Keratinocyte (primary cell): ENCODE measurements at places on chromosomes 6 and 20. TPM values are rescaled to one million over a fixed set of nuclear protein-coding genes. Genes with fewer than 3 reads are reported as not detected.

THBS2 gene
- polyA plus RNA-seq: 430 to 766 TPM (median 533 TPM) in 3 replicates

DEFB113 gene
- polyA plus RNA-seq: not detected in 3 replicates

TGM2 gene
- polyA plus RNA-seq: 18.4 to 50.3 TPM (median 18.7 TPM) in 3 replicates

AGER gene
- polyA plus RNA-seq: 2.0 to 2.4 TPM (median 2.4 TPM) in 3 replicates

DNA sequence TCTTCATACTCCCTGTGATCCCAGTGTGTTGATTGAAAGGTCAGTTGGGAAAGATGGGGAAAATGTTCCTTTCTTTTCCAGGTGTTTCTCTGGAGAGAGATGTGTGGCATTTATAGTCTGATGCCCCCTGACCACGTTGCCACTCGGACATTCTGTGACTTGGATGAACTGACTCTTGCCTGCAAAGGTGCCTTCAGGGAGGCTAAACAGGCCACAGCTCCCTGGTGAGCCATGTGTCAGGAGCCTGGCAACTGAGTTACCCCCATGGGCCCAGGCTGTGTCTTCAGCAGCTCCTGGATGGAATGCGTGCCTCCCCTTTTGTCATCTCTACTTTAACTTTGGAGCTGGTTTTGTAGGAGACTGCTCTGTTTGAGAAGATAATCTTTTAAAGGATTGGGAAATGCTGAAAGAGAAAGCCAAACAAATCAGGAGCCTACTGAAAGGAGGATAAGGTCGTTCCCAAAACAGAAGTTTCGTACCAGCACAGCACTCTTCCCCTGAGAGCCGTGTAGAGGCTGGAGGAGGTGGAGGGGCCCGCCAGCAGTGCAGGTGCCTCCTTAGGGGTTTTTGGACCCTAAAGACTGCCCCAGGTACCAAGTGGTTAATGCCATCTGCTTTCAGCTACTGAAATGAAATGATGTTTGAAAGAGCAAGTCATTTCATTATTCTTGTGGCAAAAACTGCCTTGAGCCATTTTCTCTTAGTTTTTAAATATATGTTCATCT is 322.8 kb downstream of the ZFAND3 start:
- no peaks in the 10 kb centered on the region for H3K27me3 ChIP-seq
- no peak for DNase-seq
- peaks cover 6% of the 10 kb centered on the region for H3K36me3 ChIP-seq
- no peak overlapping the region for H3K27ac ChIP-seq
- H3K4me3 ChIP-seq: no peak overlapping the region

DNA sequence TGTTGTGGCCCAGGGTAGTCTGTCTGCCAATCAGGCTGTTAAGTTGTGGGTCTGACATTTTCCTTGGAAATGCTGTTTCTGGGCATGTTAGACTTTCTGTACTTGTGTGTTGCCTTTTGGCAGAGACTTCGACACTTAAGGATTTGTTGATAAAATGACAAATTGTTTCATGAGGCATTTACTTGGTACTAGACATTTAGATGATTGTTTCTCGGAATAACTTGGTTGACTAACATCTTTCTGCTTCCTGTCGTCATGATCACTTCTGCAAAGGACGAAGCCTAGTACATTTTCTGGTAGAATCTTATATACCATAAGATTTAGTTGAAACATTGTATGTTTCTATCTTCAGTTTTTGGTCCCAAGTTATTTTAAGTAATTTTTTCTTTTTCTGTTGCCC is 34.1 kb downstream of the UTRN start:
- no peak for DNase-seq
- H3K4me1 ChIP-seq: peaks cover 2% of the 10 kb centered on the region
- H3K27ac ChIP-seq: no peak overlapping the region
- no peak overlapping the region for H3K4me3 ChIP-seq

GRCh38 chr6:42545226-42545773 is 18.5 kb upstream of the UBR2 start:
- peaks cover 4% of the 10 kb centered on the region for H3K4me1 ChIP-seq
- no peak overlapping the region for H3K27ac ChIP-seq
- H3K36me3 ChIP-seq: no peaks in the 10 kb centered on the region
- H3K4me3 ChIP-seq: no peak overlapping the region

- peaks cover 43% of the 10 kb centered on the region for H3K4me1 ChIP-seq
- peak within 1 kb of the TSS; percentile 93 for H3K27ac ChIP-seq
- H3K36me3 ChIP-seq: peaks cover 5% of the 10 kb centered on the region
- peak within 1 kb of the TSS; percentile 98 for H3K4me3 ChIP-seq
- H3K27me3 ChIP-seq: no peaks in the 10 kb centered on the region
Observed at GRCh38 chr6:30744054-30744805, at the start of gene IER3. Gene IER3 (minus strand): TSS chr6:30744547. CDS start chr6:30744518, 29 bp downstream.

DNA sequence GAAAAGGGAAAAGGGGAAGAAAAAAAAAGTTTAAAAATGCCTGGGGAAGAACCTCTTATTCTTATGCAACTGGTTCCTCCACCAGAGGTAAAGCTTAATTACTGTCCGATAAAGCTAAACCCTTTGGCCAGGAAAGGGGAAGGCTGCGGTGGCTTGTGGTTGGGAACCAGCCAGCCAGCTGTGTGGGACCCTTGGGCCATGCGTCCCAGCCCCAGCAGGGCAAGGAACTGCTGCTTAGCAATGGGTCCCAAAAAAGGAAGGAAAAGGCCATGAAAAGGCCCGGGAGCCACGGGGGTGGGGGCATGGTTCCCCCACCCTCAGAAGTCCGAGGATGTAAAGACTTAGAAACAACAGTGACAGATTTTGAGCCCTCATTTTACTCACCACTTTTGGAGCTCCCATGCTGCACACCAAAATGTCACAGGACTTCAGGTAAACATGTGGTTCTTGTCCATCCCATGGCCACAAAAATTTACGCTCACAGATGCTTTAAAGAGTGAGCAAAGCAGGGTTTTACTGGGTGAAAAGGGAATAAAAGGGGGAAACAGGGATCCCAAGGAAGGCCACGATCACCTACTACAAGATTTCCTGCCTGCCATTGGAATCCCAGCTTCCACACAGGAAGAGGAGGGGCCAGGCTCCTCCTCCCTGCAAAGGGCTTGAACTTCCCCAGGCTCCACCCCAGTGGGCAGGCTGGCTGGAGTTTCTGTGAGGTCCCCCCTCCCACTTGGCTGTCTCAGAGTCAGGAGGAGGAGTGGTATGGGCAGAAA is 1234.7 kb upstream of the GJE1 start:
- H3K27ac ChIP-seq: no peak overlapping the region
- H3K27me3 ChIP-seq: no peaks in the 10 kb centered on the region
- H3K4me1 ChIP-seq: no peaks in the 10 kb centered on the region
- DNase-seq: no peak
- H3K4me3 ChIP-seq: no peak overlapping the region
- no peaks in the 10 kb centered on the region for H3K36me3 ChIP-seq

DNA sequence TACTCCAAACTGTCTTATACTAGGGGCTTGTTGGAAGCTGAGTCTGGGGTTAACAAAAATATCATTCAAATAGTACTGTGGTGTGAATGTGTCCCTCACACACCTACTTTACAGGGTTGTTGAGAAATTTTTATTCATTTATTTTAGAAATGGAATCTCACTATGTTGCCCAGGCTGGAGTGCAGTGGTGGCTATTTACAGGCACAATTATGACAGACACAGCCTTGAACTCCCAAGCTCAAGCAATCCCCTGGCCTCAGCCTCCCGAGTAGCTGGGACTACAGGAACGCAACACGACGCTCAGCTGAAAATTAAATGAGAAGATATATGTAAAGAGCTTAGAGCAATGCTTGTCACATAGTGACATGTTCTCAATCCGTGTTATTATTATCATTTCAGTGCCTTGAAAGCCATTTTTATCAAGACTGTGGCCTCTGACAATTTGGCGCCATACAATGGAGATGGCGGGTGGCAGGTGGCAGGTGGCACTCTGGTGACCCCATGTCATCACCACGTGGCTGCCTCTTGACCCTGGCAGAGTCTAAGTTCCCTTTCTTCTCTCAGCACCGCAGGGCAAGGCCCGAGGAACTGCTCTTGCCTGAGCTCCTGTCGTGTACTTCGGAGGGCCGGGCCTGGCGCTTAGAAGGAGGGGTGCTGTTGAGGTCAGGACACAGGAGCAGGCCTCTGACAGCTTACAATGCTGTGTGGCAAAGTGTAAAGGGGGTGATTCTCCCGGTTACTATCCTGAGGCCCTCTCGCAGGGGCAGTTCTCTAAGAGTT is 64.5 kb downstream of the STX11 start:
- H3K4me3 ChIP-seq: no peak overlapping the region
- no peak for DNase-seq
- no peak overlapping the region for H3K27ac ChIP-seq
- H3K36me3 ChIP-seq: no peaks in the 10 kb centered on the region

- no peaks in the 10 kb centered on the region for H3K36me3 ChIP-seq
- H3K27me3 ChIP-seq: no peaks in the 10 kb centered on the region
- no peaks in the 10 kb centered on the region for H3K4me1 ChIP-seq
Observed at GRCh38 chr6:13272131-13273046, 55.9 kb downstream of the TBC1D7 start.

DNA sequence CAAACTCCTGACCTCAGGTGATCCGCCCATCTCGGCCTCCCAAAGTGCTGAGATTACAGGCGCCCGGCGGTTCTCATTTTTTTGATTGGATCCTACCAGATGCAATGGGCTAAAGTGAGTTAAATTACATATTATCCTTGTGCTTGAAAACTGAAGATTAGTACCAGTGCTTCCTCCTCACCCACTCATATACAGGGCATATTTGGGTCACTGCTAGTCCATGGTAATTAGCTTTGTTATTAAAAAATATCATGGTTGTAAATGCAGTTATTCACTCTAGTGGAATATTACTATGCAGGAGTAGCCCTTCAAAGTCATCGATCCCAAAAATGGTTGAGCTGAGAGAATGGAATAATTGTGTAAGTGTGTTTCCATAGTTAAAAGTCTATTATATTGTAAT is 26.5 kb downstream of the ZNF292 start:
- no peaks in the 10 kb centered on the region for H3K27me3 ChIP-seq
- no peaks in the 10 kb centered on the region for H3K4me1 ChIP-seq
- no peak overlapping the region for H3K27ac ChIP-seq
- peaks cover 1% of the 10 kb centered on the region for H3K36me3 ChIP-seq
- no peak for DNase-seq
- H3K4me3 ChIP-seq: no peak overlapping the region

- H3K4me1 ChIP-seq: no peaks in the 10 kb centered on the region
- no peaks in the 10 kb centered on the region for H3K36me3 ChIP-seq
- H3K27ac ChIP-seq: no peak overlapping the region
- H3K4me3 ChIP-seq: no peak overlapping the region
- no peaks in the 10 kb centered on the region for H3K27me3 ChIP-seq
- no peak for DNase-seq
Observed at GRCh38 chr6:159953091-159953601, 15.7 kb upstream of the IGF2R start.

- no peak overlapping the region for H3K4me3 ChIP-seq
- H3K36me3 ChIP-seq: no peaks in the 10 kb centered on the region
Observed at GRCh38 chr20:48287021-48287494, 501.8 kb upstream of the SULF2 start.

DNA sequence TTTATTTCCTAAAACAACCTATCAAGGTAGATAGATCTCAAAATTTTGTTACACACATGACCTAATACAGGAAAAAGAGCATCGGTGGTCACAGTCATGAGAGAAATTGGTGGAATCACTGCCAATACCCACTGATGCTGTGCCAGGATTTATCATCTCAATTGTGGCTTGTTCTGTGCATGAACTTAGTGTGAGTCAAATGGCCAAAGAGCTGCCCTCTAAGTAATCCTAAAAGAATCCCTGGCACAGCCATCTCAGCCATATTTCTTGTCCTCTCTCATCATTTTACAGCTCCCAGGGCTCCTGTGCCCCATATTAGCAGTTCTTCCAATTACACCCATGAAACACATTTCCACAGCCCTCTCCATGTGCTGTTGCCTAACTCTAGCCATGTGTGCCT is 6.1 kb downstream of the GSTA5 start:
- no peak overlapping the region for H3K27ac ChIP-seq
- H3K27me3 ChIP-seq: peaks cover 7% of the 10 kb centered on the region
- no peaks in the 10 kb centered on the region for H3K36me3 ChIP-seq
- no peaks in the 10 kb centered on the region for H3K4me1 ChIP-seq
- DNase-seq: no peak

- no peak for DNase-seq
- no peaks in the 10 kb centered on the region for H3K36me3 ChIP-seq
- H3K27ac ChIP-seq: no peak overlapping the region
- peaks cover 6% of the 10 kb centered on the region for H3K4me1 ChIP-seq
- no peak overlapping the region for H3K4me3 ChIP-seq
Observed at GRCh38 chr20:61443443-61444126, 191.5 kb downstream of the CDH4 start.

DNA sequence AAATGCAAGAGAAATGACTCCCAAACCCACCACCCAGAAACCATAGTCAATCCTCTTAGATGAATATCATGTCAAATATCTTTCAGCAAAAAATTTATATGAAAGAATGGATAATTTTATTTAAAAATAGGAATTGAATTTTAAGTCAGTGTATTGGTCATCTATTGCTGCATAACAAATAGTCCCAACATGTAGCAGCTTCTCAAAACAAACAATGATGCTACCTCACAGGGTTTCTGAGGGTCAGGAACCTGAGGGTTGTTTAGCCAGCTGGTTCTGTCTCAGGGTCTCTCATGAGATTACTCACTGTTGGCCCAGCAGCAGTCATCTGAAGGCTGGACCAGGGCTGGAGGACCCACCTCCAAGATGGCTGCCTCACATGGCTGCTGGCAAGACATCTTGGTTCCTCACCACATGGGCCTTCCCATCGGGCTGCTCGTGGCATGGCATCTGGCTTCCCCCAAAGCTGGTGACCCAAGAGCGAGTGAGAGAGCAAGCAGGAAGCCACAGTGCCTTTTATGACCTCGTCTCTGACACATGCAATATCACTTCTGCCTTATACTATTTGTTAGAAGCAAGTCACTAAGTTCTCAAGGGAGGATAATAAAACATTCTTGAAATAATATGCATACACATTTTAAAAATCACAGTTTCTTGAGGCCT is 36.3 kb downstream of the BANF2 start:
- no peaks in the 10 kb centered on the region for H3K27me3 ChIP-seq
- DNase-seq: no peak
- no peaks in the 10 kb centered on the region for H3K4me1 ChIP-seq
- H3K36me3 ChIP-seq: no peaks in the 10 kb centered on the region
- H3K4me3 ChIP-seq: no peak overlapping the region
- no peak overlapping the region for H3K27ac ChIP-seq

GRCh38 chr20:52688345-52688744 is 283.8 kb upstream of the TSHZ2 start:
- H3K36me3 ChIP-seq: no peaks in the 10 kb centered on the region
- no peaks in the 10 kb centered on the region for H3K27me3 ChIP-seq
- no peak overlapping the region for H3K27ac ChIP-seq
- H3K4me1 ChIP-seq: no peaks in the 10 kb centered on the region
- no peak overlapping the region for H3K4me3 ChIP-seq
- no peak for DNase-seq

- no peak for DNase-seq
- no peaks in the 10 kb centered on the region for H3K36me3 ChIP-seq
- peak overlapping the region; percentile 81 for H3K27ac ChIP-seq
- H3K4me3 ChIP-seq: no peak overlapping the region
Observed at GRCh38 chr6:7147051-7147671, 39.4 kb downstream of the RREB1 start.

GRCh38 chr20:49964964-49965780 is 17.6 kb upstream of the SNAI1 start:
- H3K4me1 ChIP-seq: peaks cover 11% of the 10 kb centered on the region
- no peak overlapping the region for H3K27ac ChIP-seq
- no peak overlapping the region for H3K4me3 ChIP-seq
- DNase-seq: no peak
